Anterior cingulate cortex (tissue), 58 donors: ENCODE measurements at places on chromosomes 11 and 22.
A peak's percentile ranks its signal among the peaks of the same experiment; 100 is the strongest.

- no peak for DNase-seq
Measured at GRCh38 chr11:206526-207207, 532 bp downstream of the BET1L start.

DNA sequence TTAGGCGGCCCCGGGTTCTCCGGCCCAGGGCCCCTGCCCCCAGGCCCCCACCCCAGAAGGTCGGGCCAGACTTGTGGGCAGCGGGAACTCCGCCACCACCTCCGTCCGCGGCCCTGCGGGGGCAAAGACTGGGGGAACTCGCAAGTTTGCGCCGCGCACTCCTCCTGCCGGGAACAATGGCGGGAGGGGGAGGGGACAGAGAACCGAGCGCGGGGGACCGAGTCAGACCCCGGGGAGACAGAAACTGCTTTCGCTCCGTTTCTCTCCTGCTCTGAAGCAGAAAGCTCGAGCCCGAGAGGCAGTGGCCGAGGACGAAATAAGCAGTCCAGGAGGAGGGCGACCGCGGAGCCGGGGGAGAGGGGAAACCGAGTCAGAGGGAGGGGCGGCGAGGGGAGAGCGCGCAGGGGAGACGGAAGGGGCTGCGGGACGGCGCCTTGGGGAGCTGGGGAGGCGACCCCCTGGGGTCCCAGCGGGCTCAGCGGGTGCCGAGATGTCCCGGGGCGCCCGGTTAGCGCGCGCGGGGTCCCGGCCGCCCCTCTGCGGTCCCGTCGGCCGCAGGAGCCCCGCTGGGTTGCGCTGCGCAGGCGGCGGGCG lies 555 bp downstream of the TP53I11 start:
- no peak for DNase-seq

- DNase-seq: no peak
Measured at GRCh38 chr22:39954584-39955055, 5.6 kb upstream of the TMA7B start.

DNA sequence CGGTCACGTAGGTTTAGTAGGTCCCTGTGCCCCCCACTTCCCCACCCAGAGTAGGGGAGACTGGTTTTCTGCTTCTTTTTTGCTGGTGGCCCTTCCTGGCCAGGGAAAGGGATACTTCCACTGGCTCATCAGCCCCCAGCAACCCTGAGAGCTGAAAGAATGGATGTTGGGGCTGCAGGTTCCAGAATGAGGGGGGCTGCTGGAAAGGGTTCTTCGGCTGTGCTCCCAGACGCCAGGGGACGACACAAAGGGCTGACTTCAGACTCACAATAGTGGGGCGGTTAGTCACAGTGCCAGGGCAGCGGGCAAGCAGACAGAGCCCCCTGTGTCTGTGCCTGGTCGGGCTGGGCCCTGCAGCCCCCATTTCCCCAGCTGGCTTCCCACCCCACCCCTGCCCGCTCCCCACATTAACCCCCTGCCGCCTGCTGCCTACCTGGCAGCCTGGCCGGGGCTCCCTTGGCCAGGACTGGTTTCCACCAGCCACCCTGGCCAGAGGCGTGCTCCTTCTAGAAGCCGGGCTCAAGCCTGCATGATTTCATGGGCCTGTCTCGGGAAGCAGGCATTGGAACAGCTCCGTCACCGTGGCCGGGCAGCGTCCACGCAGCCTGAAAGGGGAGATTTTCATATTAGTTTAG lies 79.1 kb upstream of the WNT7B start:
- DNase-seq: peak; percentile 69

- DNase-seq: peak; percentile 77
Measured at GRCh38 chr22:23750714-23751440, at the start of gene ZNF70. Gene ZNF70, minus strand, starts transcription at chr22:23751112. Its CDS starts 5,972 bp downstream, at chr22:23745140.

- no peak for DNase-seq
Measured at GRCh38 chr11:21104641-21105040, 435.3 kb downstream of the NELL1 start.

DNA sequence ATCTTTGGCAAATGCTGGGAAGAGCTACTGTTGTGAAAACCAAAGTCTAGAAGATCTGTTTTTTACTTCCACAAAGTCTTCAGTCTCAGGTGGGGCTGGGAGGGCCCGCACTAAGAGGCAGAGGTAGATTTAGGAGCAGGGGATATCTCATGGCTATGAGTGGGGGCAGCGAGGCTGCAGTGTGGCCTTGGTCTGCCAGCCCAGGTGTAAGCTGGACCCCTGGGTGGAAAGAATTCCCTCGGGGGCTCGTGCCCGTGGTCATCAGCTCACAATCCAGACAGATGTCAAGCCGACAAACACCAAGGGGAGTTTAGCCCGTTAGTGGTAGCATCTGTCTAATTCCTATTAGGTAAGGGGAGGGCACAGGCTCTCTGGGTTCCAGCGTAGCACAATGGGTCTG lies 9.0 kb downstream of the PKNOX2 start:
- no peak for DNase-seq

GRCh38 chr22:33757802-33758483 lies 162.3 kb downstream of the LARGE1 start:
- no peak for DNase-seq

GRCh38 chr11:132361011-132361550 lies 990.7 kb downstream of the NTM start:
- DNase-seq: no peak

GRCh38 chr11:94802501-94802900 lies 34.3 kb downstream of the AMOTL1 start:
- DNase-seq: no peak
